ENCODE measurements at places on chromosomes 11 and 22. TPM values are rescaled to one million over a fixed set of nuclear protein-coding genes. Genes with fewer than 3 reads are reported as not detected.

DNA sequence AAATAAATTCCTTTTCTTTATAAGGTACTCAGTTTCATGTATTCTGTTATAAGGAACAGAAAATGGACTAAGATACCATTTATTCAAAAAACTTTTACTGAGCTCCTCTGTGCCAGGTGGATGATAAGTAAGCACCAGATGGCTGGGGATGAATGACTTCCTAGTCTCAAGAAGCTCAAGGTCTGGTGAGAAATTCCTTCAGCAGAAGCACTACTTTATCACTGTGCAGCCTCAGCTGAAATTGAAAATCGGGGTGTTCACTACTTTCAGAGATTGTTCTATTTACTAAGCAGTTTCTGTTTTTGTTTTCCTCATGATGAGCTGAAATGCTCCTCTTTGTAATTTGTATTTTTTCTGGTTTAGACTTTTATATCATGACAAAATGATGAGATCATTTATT, 7.8 kb downstream of the LDHAL6A start:
- DNase-seq: no peak

DNA sequence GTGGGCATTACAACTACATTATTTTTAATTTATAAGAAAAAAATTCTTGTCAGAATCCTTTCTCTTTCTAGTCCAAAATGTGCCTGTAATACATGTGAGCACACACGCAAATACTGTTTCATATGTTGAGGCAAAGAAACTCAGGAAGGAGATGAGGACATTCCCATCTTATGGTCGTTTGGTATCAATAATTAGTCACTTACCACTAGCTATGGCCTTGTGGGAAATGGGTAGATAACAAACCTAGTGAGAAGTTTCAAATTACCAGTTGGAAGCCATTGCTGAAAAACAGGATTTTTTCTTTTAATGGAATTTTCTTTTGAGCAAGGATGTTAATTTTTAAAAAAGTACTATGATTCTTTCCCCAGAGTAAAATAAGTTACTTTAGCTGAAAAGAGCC, 25.7 kb downstream of the AMOTL1 start:
- no peak for DNase-seq

GRCh38 chr22:50289942-50290630, 17.4 kb downstream of the PLXNB2 start:
- no peak for DNase-seq

GRCh38 chr11:102256251-102256650, 61.0 kb upstream of the BIRC3 start:
- no peak for DNase-seq

- DNase-seq: no peak
These were observed 134.3 kb downstream of the MN1 start for GRCh38 chr22:27667121-27667843.

- no peak for DNase-seq
These were observed 69.7 kb downstream of the PRMT3 start for GRCh38 chr11:20457001-20457799.

DNA sequence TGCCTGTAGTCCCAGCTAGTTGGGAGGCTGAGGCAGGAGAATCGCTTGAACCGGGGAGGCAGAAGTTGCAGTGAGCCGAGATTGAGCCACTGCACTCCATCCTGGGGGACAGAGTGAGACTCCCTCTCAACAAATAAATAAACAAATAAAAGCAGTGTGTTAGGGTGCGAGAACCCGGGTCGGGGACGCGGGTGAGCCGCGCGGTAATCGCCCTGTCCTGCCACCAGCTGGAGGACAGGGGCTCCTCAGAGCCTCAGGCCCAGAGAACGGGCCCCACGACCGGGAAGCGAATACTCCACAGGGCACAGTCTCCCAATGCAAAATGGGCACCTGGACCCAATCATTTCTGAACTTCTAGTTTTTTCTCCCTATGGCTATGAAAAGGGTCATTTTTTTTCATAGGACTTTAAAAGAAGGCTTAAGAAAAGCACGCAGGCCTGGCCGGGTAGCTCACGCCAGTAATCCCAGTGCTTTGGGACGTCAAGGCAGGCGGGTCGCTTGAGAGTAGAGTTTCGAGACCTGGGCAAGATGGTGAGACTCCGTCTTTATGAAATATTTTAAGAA, 744 bp upstream of the MCM5 start:
- DNase-seq: no peak

GRCh38 chr11:12991426-12991825, 17.7 kb upstream of the RASSF10 start:
- no peak for DNase-seq

DNA sequence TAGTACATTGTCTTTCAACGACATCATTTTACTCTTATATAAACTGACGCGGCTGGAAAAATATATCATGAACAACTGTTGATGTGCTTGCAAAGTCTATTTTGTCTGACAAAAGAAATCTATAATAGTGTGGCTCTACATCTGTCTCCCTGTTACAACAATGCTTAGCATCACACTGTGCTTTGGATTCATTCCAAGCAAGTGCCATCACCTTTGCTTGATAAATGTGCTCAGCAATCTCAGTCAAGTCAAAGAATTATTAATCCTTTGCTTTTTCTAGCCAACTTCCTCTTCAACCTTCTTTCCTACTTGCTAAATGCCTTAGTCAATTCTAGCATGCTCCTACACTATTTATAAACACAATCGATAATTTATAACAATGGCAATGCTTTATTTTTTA, 140.5 kb downstream of the FCHSD2 start:
- no peak for DNase-seq

DNA sequence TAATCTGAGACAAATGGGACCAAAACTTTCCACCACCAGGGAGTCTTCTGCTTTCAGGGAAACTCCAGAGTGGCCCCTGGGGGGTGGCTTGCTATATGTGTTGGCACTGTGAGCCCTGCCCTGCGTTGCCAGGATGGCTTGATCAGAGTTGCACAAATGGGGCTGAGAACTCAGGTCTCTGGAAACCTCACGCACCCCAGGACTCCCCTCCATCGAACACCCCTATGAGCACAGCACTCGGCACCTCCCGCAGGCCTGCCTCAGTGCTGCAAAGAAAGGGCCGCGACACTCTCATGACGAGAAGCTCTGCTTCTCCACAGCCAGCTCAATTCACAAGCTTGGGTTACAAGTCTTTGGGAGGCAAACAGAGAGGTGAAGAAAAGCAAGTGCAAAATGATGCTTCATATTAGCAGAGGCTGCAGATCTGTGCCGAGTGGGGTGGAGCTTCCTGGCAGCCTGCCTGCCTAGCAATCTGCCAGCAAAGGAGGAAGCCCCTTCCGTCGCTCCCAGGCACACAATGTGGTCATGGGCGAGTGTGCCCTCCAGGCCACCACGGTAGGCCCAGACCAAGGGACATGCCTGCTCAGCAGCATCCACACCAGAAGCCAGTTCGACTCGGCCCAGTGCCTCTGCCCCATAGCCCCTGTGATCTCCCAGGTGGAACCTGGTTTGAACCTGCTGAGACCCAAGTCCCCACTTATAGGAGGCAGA, 55.7 kb downstream of the MYH9 start:
- DNase-seq: peak; percentile 67

DNA sequence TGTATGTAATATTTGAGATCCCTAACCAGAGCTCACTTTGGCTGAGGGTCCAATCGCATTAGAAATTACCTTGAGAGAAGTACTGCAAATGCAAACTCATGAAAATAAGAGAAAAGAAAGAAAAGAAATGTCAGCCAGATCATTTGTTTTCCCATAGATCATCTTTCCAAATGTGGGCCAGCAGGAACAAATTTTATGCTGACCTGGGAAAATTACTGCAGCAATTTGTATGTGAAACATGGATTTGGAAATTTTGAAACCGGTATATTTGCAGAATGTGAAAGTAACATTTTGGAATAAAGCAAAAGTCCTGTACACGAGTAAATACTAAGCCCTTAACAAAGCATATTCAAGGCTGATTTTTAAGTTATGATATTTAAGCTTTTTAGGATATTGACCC, 1058.9 kb upstream of the CCDC90B start:
- no peak for DNase-seq

DNA sequence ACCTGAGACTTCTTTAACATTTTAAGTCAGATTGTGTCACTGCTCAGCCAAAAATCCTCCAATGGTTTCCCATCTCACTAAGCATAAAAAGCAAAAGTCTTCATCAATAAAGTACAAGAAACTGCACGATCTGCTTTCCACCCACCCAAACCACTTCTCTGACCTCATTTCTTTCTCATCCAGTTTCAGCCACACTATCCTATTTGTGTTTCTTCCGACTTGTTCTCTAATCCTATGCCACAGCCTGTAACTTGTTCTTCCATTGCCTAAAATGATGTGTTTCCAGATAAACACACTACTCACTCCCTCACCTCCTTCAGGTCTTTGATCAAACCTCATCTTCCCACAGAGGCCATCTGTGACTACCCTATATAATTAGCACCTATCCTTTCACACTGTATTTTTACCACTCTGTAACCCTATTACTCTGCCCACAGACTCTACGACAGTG, 28.4 kb downstream of the ARHGAP32 start:
- no peak for DNase-seq

- DNase-seq: no peak
These were observed 206.2 kb upstream of the MTMR2 start for GRCh38 chr11:96130061-96130620.

- no peak for DNase-seq
These were observed 19.0 kb upstream of the GLB1L2 start for GRCh38 chr11:134312807-134313206.

DNA sequence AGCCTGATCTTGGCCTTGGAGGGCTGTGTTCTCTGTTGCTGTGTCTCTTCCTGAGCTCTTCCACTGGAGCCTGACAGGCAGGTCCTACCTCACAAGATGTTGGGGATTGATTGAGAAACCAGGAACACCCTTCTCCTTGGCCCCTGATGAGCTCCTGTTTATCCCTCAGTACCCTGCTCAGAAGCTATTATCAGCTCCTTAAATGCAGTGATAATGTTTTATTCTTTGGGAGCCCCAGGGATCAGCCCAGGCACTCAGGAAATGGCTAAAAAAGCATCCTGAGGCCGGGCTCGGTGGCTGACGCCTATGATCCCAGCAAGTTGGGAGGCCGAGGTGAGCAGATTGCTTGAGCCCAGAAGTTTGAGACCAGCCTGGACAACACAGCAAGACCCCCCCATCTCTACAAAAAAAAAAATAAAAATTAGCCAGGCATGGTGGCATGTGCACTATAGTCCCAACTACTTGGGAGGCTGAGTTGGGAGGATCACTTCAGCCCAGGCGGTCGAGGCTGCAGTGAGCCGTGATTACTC, 4.9 kb upstream of the PHLDA2 start:
- DNase-seq: no peak

GRCh38 chr11:43967661-43968060, 25.2 kb downstream of the C11orf96 start:
- no peak for DNase-seq

- peak; percentile 28 for DNase-seq
These were observed 67.0 kb downstream of the FANCF start for GRCh38 chr11:22558664-22559063.

GRCh38 chr11:127345819-127346459, 345.4 kb upstream of the KIRREL3 start:
- peak; percentile 11 for DNase-seq

- no peak for DNase-seq
These were observed 34.9 kb downstream of the SYN3 start for GRCh38 chr22:33023153-33023827.

DNA sequence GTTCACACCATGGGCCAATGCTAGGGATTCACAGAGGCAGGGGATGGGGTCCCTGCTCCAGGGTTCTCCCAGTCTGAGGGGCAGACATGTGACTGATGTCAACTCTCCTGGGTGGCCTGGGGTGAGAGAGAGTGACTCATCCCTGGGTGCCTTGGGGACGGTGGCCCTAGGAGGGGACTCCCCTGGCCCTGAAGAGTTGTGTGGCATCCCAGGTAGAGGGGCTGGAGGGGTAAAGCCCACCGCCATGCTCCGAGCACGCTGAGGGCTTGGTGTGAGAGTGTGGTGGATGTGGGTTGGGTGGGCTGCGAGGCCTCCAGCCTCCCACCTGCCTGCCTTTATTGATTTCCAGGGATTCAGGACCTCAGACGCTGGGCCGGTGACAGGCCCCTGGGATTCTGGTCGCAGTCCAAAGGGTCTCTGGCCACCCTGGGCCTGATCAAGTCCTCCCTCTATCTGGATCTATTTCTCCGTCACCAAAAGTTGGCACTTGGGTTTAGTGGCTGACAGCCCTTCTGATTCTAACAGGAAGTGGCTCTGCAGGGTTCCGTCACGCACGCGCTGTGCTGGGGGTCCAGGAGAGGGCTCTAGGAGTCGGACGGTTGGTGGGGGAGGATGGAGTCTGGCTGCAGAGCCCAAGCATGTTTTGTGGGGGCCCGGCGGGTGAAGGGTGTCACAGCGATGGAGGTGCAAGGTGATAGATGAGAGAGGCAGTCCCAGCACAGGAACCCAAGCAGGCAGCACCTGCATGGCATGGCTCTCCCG, 27.3 kb upstream of the WNT7B start:
- DNase-seq: no peak

DNA sequence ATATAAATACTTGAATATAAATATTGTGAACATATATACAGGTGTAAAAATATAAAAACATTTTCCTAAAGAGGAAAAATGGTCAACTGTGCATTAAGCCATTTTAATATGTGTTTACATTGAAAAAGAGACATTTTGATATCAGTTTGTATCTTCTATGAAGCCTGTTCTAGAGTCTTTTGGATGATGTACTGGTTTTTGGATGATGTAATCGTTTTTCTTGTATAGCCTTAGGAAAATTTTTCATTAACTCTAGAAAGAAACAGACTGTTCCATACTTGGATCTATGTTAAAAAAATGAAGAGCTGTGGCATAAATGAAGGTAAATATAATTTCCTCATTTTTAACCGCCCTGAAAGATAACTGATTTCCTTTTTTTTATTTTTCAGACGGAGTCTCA, 39.6 kb upstream of the RDX start:
- DNase-seq: no peak

GRCh38 chr11:12216671-12217374, 106.4 kb downstream of the MICAL2 start:
- DNase-seq: peak; percentile 50

DNA sequence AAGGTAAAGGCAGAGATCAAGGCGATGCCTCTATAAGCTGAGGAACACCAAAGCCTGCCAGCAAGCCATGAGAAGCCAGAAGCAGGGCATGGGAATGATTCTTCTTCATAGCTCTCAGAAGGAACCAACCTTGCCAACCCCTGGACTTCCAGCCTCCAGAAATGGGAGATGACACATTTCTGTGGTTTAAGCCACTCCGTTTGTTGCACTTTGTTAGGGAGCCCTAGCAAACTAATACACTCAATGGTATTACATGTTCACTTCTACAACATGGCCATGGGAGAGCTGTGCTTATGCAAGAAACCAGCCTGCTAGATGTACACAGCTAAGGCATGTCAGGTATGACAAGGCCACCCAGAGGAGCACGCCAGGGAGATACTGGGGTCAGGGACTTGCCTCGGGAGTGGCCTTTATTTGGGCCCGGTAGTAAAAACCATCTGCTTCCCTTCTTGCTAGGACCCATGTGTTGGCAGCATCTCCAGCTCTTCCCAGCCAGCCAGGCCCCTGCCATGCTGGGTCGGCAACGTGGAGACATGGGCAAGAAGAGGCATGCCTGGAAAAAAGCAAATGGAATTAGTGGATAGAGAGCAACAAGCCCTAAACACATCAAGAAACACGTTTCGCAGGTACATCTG, 3.6 kb downstream of the C11orf16 start:
- DNase-seq: no peak

Gene TSPO
- total RNA-seq: 187 TPM

Gene DEUP1
- not detected for total RNA-seq

Gene CASP1
- 14.2 TPM for total RNA-seq

Gene NELL1
- 0.02 TPM for total RNA-seq

Gene RBMXL2
- total RNA-seq: not detected

Gene PLAAT3
- 4.7 TPM for total RNA-seq

Gene GRAMD1B
- total RNA-seq: 14.9 TPM

Gene MMP11
- total RNA-seq: 1.4 TPM

Gene MOV10L1
- total RNA-seq: 2.9 TPM

Gene ZBTB44
- 15.3 TPM for total RNA-seq

Gene STK33
- total RNA-seq: 10.9 TPM
